ENCODE measurements at places on chromosomes 12 and 14.

DNA sequence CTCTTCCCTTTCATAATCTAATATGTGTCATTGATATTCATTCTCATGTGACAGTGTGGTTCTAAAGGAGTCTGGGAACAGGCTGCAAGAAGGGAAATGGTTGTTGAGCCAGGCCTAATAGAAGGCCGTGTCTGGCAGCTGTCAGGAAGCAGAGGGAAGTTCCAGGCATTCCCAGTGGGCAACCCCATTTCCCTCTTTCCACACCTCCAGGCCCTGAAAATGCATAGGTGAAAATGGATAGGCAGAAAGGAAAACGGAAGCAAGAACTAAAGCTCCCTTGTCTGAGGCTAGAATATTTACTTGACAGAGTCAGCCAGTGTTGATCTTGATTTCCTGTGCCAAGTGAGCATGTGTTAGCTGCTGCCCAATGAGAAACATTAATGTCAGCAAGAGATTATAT, 97.7 kb downstream of the PPM1A start:
- no peak for DNase-seq

DNA sequence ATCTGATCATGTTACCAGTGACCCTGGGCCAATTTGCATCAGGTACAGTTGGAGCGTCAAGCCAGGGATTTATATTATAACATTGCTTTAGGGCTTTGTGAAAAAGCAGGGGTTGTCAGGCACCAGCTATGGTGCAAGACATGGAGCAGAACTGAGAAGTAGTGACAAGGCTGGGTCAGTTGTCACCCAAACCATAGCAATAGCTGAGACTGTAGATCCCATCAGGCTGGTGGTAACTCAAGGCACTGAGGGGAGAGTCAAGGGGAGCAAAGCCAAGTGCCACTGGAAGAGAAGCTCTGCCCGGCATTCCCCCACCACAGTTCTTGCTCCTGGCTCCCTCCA, 16.9 kb downstream of the BCL2L14 start:
- DNase-seq = no peak

GRCh38 chr12:108375986-108376663, 37.0 kb upstream of the CMKLR1 start:
- DNase-seq = no peak

GRCh38 chr14:28870033-28870564, 103.5 kb downstream of the FOXG1 start:
- DNase-seq = no peak

GRCh38 chr14:22509036-22509709, 79.9 kb downstream of the DAD1 start:
- DNase-seq = no peak

GRCh38 chr14:36340276-36340890, 19.9 kb upstream of the MBIP start:
- DNase-seq = no peak

GRCh38 chr14:31380106-31380505, 40.2 kb downstream of the HEATR5A start:
- no peak for DNase-seq

DNA sequence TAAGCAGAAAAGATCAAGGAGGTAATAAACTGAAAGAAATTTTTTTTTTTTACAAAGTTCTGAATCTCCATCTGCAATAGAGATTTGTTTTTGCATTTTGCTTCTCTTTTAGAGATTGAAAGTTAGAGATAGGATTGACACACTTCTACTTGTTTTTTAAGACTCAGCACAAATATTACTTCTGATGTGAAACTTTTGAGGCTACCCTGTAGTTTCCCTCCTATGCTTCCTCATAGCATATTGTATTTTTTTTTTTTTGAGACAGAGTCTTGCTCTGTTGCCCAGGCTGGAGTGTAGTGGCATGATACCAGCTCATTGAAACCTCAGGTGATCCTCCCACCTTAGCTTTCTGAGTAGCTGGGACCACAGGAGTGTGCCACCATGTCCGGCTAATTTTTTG, 32.1 kb upstream of the SGPP1 start:
- no peak for DNase-seq

DNA sequence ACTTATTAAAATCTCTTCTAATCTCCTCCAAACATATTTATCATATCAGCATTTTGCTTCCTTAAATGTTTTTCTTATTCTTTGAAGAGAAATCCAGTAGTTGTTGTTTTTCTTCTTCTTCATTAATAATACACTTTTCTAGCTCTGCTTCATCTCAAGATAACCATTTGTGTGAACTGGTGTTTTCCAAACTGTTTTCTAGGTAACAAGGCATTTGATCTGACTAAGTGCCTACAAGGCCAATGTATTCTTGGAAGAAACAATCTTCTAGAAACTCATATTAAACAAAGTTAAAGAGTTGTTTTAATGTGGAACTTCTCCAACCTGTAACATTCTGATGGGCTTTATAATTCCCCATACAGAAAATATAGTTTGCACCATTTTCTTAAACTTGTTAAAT, 30.8 kb upstream of the IFNG start:
- no peak for DNase-seq

- no peak for DNase-seq
Observed at GRCh38 chr14:61927060-61927459, 164.8 kb downstream of the SNAPC1 start.

DNA sequence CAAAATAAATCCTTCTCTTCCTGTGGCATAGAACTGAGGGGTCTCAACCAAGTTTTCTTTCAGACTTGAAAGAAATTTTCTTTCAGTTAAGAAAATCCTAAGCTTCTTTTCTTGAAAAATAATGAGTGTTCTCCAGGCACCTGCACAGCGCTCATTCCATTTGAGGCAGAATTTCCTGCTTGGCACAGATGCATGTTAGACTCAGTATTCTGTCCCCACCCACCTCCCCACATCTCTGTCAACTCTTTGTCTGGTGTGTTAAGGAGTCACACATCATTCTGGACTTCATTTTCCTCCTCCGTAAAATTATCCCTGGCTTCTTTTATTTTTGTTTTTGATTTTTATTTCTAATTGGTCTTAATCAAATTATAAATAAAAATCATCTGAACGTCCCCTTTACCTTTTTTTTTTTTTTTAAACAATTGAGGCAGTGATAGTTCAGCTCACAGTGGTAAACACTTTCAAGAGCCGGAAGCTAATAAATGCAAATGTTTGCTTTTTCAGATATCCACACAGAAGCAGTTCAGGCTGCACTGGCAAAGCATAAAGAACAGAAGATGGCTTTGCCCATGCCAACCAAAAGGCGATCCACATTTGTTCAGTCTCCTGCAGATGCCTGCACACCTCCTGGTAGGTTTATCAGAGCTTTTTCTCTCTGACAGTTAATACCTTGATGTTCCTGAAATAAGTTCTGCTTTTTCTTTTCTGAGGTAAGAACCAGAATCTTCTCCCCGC, 104.0 kb upstream of the ATF1 start:
- no peak for DNase-seq

DNA sequence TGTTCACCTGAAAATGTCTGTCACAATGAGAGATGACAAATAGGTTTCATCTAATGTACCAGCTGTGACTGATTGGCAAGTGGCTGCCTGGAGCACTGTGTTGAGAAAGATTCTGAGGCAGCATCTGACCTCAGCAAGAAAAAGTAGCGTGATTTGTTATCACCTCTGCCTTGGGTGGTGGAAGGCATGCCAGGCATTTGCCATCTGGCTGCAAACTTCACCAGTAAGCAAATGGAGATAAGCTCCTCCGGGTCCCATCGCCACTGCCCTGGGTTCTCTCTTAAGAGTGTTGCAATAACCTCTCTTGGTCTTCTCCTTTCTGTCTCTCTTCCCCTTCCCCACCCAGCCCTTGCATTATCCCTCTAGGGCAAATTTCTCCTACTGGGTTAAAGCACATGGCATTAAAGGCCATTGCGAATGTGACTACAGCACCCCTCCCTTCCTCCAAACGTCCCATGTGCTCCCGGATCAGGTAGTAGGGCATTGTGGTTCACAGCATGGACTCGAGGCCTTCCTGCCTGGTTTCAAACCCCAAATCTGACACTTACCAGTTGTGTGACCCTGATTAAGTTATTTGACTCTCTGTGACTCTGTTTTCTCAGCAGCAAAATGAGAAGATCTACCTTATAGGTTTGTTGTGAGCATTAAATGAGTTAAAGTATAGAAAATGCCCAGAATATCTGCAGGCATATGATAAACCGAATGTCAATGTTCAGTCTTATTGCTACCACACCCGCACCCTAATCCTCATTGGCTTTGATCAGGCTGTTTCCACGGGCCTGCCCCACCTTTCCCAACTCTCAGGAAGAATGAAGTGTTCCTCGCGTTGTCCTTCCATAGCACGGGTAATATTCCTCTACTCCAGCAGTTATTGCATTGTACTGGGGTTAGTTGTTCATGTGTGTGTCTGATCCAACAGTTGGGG, 8.2 kb upstream of the LGALS3 start:
- DNase-seq = no peak

- DNase-seq = no peak
Observed at GRCh38 chr12:65612440-65612839, 211.8 kb upstream of the HMGA2 start.

GRCh38 chr14:102927346-102927877, 4.9 kb downstream of the AMN start:
- no peak for DNase-seq

All from GM04503 (cell line).